Activated gamma-delta T cell (primary cell): ENCODE measurements at places on chromosomes 4 and X.
A peak's percentile ranks its signal among the peaks of the same experiment; 100 is the strongest.

DNA sequence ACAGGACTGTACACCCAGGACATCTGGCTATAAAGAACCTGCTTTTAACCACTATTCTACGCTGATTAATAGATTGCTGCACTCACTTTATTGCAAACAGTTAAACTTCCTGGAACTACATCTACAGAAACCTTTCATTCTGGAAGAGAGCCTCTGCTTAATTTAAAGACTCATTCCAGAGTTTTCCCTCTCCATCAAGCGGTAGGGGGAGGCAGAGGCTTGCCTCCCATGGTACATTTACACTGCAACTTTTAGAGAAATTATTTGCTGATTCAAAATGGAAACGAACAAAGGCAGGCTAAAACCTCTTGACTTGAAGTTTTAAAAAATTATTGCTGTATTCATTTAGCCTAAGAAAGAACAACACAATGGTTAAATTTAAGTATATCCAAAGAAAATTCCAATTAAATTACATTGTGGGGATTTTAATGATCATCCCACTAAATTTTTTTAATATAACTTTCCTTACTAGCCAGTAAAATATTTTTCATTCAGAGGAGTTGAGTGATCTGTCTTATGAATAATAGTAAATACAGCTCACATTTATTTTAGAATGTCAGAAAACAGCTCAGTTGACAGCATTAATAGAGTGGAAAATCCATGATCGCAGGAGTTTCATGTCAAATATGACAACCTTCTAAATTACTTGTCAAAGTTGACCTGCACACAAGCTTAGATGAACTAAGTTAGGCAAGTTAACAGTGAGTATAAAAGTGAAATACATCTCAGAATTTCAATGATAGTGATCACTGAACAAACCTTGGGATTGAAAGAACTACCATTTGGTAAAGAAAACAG, 46.3 kb upstream of the PCDH10 start:
- no peak for DNase-seq

DNA sequence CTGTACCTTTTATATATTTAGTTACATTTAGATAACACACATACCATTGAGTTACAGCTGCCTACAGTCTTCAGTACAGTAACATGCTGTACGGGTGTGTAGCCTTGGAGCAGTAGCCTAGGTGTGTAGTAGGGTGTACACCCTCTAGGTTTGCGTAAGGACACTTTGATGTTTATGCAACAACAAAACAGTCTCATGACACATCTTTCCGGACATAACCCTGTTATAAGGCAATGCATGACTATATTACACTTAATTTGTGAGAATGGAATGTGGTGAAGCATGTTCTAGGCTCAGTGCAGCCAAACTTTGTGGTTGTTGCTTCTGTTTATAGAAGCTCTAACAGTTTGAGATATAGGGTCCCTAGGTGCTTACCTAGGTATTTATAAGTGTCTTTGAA, 65.4 kb downstream of the SPRY1 start:
- DNase-seq, result no peak

DNA sequence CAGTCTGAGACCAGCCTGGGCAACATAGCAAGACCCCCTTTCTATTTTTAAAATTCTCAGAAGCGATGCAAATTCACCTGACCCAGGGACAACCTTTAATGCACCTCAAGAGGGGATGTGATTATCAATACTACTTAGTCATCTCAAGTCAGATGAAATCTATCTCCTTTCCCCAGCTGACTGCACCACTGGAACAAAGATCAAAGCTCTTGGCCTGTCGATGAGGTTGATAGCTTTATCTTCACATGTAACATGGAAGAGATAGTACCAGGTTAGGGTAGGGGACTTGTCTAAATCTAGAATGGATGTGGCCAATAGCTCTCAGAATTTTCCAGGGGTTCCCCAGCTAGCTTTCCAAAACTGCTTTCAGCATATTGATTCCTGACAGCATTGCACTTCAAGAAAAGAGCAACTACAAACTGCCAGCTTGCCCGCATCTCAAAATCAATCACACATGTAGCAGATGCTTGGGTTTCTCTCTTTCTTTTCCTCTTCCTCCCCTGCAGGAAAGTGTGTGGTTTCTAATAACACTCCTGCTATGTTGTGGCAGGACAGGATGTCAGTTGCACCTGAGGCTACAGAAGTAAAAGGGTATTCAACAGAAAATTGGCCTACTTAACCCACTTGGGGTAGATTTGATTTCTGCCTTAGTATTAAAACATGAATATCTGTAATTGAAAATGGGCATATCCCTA, 12.2 kb upstream of the TMEM164 start:
- DNase-seq, result no peak

DNA sequence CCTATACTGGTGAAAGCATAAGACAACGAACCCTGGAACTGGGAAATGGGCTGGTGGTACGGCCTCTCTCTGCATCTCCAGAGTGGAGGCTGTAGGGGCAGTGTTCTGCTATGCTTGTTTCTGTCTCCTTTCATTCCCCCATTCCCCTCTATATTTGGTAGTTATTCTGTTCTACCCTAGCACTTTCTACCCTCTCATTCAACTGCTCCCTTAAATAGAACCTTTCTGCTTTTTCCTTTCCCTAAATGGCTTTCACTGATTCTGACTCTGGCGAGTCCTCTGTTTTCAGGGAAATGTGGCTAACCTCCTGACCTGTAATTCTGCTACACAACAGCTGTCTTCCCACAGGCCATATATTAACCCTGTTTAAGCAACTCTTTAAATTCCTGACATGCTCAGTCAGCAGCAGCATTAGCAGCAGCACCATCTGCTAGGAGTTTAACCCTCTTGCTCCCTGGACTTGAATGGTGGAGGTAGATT, 94.2 kb downstream of the CXCL13 start:
- no peak for DNase-seq

DNA sequence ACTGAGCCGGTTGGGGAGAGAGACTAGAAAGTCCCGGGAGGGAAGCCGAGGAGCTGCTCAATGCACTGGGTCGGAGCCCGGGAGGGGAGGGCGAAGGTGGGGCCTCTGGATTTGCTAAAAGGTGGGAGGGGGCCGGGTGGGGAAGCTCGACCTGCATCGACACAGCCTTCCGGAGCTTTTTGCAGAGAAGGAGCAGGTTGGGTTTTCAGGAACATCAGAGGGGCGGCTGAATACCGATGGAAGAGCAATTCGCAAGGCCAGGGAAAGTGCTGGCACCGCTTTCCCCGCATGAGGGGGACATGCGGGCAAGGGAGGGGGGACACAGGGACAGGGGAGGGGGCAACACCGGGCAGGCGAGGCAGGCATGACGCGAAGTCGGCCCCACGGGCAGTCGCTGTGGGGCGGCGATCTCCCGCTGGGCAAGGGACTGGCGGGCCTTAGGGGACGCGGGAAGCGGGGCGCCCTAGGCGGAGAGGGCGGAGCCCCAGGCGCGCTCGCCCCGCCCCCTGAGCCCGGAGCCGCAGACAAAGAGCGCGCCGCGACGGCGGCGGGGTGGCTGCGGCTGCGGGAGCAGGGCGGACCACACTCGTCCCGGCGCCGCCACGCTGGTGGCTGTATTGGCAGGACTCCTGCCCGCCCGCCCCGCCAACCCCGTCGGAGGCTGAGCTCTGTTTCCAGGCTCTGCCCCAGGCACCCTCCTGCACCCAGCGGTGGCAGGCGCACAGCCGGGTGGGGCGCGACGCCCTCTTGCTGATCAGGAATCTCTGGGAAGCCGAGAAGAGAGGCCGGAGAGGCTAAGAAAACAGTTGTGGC, 11.6 kb downstream of the PDZD4 start:
- DNase-seq, result peak; percentile 64

- DNase-seq, result no peak
These were observed 58.3 kb upstream of the CD99 start for GRCh38 chrX:2632533-2633504.

GRCh38 chrX:40331353-40331752, 233.6 kb upstream of the BCOR start:
- no peak for DNase-seq

DNA sequence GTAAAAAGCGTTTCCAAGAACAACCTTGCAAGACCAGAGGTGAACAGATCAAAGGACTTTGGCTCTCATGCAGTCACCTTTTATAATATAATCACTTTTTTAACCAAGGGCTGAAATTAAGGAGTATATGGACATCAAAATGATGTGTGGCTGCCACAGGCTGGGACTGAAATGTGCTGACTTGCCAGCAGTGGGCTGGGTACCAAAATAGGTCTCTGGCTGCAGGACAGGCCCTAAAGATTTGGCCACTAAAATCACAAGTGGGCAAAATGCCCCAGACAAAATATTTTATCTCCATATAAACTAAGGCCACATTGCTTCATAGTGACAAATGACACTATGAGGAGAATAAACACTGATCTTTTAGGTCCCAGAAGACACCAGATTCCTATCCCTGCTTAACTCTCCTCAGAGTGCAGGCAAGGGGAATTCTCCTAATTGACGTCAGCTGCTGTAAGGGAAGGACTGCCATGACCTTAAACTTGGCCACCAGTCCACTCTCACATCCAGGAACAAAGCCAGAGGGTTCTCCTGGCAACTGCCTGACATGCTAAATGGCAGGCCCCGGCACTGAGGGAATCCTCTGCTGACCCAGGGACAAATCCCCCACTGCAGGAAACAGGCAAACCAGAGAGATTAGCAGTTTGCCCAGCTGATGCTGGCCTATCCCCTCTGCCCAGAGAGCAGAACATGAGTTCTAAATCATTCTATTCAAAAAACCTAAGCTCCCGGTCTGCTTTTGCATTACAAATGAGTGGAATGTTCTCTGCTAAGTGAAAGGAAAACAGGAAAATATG, 155.8 kb downstream of the PPP3CA start:
- DNase-seq, result no peak

- no peak for DNase-seq
These were observed 92.5 kb upstream of the ENPP6 start for GRCh38 chr4:184310171-184310567.

GRCh38 chrX:11739776-11740175, 18.3 kb upstream of the MSL3 start:
- no peak for DNase-seq

- no peak for DNase-seq
These were observed 177.7 kb downstream of the RBM46 start for GRCh38 chr4:154958621-154959358.

GRCh38 chr4:38034986-38035882, 75.0 kb downstream of the PTTG2 start:
- no peak for DNase-seq
